ENCODE measurements at places on chromosomes 3 and 15. TPM values are rescaled to one million over a fixed set of nuclear protein-coding genes. Genes with fewer than 3 reads are reported as not detected.

The ATP10A gene
- 14.1 TPM for total RNA-seq

The ALS2CL gene
- total RNA-seq: 4.3 TPM

The CNTN4 gene
- 8.2 TPM for total RNA-seq

The SERPINI2 gene
- total RNA-seq: 2.7 TPM

The GABRB3 gene
- 0.72 TPM for total RNA-seq

The INTS14 gene
- 30.6 TPM for total RNA-seq

The SMARCC1 gene
- 31.6 TPM for total RNA-seq

The GPR27 gene
- 4.1 TPM for total RNA-seq

The ZBTB47 gene
- total RNA-seq: 41.5 TPM

The GCSAM gene
- 0.88 TPM for total RNA-seq

The ZNF619 gene
- total RNA-seq: 3.6 TPM

The SPRED1 gene
- total RNA-seq: 22.0 TPM

The TEX55 gene
- total RNA-seq: not detected

The FMN1 gene
- 27.7 TPM for total RNA-seq

The KIF15 gene
- 0.84 TPM for total RNA-seq

The CCR1 gene
- total RNA-seq: 34.2 TPM

The ZNF80 gene
- not detected for total RNA-seq

The GPR176 gene
- total RNA-seq: 14.8 TPM

The STAB1 gene
- total RNA-seq: 610 TPM

The TMIE gene
- 0.79 TPM for total RNA-seq

The RHOV gene
- not detected for total RNA-seq

The TNNC1 gene
- total RNA-seq: 2.4 TPM

The SLC12A8 gene
- total RNA-seq: not detected

The NCBP2 gene
- 63.3 TPM for total RNA-seq

The SCAPER gene
- 22.1 TPM for total RNA-seq

The IGDCC3 gene
- not detected for total RNA-seq

The DISP2 gene
- 1.1 TPM for total RNA-seq

The GOLGA8Q gene
- 1.9 TPM for total RNA-seq

The ANKDD1A gene
- 7.3 TPM for total RNA-seq

The RPLP1 gene
- 795 TPM for total RNA-seq

The NCK1 gene
- total RNA-seq: 48.3 TPM

Measured in omental fat pad (tissue), 4 donors.